ENCODE measurements at places on chromosomes 11 and 22.

DNA sequence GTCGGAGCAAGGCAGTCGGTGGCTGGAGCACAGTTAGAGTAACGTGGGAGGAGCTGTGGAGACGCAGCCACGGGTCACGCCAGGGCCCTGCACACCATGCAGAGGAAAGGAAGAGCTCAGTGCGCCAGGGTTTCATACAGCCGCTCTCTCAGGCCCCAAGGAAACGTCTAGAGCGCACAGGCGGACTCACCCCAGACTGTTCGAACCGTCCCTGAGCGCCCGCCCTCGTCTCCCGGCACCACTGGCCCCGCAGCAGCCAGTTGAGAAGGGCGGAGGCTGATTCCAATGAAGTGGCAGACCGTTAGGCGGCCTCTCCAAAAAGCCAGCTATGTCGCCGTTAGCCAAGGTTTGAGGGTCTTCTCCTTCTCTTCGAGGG lies 483 bp upstream of the HYLS1 start:
- peak; percentile 18 for DNase-seq

DNA sequence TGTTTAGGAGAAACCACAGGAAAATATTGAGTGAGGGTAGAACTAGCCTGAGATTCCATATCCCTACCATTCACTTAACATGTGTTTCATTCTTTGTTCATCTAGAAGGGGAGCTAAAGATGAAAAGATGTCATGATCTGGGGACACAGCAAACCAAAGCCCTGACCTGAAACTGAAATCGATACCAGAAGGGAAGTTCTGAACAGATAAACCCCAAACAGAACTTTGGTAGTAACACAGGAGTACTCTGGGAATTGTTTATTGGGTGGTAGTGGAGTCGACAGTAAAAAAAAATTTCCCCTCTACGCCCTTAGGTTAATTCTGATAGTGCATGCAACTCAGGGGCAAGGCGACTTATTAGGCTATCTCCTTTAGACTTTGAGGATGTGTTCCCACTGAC lies 27.2 kb downstream of the OR2AT4 start:
- DNase-seq = no peak

DNA sequence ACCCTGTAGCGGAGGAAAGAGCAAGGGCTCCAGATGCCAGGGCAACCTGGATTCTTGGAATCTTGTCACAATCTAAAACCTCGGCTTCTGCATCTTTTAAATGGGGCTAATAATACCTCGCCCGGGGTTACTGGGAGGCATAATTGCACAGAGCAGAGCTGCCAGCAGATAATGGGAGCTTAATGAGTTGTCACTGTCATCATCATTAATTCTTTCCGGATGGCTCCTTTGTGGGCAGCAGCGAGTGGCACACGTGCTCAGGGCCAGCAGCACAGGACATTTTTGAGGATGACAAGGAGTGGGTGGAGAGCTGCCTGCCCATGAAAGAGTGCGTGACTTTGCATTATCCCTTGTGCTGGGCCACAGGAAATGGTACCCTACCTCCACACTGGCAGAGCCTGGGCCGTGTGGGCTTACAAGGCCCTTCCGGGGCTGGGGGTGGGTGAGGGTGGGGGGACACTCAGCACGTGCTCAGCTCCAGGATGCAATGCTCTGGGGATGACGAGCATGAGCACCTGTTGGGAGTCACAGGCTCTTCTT lies 5.7 kb downstream of the PDGFB start:
- DNase-seq = no peak

GRCh38 chr11:657691-658126 lies 20.6 kb downstream of the DRD4 start:
- no peak for DNase-seq

GRCh38 chr22:40635043-40635939 lies 1.2 kb downstream of the MRTFA start:
- no peak for DNase-seq

GRCh38 chr11:73453562-73453961 lies 77.4 kb downstream of the RELT start:
- no peak for DNase-seq

DNA sequence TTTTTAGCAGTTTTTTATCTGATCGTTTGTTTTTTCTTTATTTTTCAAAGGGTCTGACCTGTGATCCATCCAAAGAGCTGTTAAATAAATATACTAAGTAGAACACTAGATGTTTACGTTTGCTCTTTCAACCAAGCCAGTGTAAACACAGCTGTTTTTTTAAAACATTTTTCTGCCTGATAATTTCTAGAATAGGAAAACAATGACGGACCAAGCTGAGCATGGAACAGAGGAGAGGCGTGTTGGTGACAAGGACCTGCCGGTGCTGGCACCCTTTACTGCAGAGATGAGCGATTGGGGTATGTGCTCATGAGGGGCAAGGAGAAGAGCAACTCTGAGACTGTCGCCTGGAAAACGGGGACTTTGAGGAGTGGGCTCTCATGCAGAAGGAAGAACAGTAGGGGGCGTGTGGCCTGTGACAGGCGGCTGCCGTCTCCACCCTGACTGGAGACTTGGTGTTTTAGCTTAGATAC lies 28.6 kb upstream of the PANX2 start:
- DNase-seq = no peak

DNA sequence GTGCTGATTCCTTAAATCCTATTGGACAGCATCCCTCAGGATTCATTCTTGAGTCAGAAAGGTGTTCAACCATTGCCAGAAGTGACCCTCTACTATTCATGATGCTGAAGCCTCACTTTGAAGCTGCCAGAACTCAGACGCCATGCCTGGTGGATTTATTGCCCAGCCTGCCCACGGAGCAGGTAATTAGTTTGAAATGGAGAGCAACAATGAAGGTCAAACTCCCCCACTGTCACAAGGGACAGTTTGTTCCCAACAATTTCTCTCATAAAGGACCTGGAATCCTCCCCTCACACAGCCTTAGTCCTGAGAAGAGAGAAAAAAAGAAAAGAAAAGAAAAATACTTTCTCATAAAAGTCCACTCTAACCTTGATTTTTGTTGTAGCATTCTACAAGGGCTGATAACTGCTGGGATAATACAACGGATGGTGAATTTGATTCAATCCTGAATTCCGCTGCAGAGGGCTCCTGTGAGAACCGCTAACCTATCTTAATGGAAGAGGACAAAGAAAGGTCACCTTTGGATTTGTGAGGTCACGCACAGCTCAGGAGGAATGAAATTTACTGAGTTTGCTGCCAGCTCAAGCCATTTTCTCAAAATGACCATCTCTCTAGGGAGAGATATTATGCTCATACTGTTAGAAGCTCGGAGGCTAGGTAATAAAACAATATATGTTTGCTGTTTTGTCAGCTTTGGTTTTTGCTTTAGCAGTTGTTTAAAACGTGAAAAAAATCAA lies 161.6 kb upstream of the SYN3 start:
- no peak for DNase-seq

DNA sequence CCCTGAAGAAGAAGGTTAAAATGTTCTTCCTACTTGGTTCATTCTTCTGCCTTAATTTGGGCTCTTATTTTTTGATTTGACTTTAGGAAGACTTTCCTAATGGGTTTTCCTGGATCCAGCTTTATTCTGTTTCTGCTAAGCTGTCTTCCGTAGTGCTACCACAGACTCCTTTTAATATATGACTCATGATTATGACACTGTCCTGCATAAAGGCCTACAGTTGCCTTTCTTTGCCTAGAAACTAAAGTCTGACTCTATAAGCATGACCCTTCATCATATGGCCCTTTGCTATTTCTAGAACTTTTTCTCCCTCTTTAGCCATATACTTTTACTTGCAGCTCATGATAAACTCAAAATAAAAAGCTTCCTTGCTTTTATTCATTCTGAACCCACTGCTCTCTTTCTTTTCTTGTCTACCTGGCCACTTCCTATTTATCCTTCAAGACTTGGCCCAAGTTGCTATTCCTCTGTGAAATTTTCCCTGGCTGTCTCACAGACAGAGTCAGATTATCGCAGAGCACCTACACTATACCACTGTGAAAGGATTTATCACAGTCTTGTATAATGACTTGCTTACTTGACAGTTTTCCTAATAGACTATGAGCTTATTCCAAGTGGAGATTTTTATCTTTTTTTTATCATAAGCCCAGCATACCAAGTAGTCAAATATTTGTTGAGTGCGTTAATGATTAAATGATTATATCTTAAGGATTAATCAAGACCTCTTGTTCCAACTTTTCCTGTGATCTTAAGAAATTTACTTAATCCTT lies 24.7 kb downstream of the TBCEL start:
- no peak for DNase-seq

- DNase-seq = no peak
These were observed 18.3 kb downstream of the SMIM38 start for GRCh38 chr11:69173925-69174581.

- DNase-seq = no peak
These were observed 414 bp downstream of the JOSD1 start for GRCh38 chr22:38700270-38700788.

Data from T-helper 2 cell (primary cell).